Thymus (tissue), 14 donors: ENCODE measurements at places on chromosomes 1 and 21.

DNA sequence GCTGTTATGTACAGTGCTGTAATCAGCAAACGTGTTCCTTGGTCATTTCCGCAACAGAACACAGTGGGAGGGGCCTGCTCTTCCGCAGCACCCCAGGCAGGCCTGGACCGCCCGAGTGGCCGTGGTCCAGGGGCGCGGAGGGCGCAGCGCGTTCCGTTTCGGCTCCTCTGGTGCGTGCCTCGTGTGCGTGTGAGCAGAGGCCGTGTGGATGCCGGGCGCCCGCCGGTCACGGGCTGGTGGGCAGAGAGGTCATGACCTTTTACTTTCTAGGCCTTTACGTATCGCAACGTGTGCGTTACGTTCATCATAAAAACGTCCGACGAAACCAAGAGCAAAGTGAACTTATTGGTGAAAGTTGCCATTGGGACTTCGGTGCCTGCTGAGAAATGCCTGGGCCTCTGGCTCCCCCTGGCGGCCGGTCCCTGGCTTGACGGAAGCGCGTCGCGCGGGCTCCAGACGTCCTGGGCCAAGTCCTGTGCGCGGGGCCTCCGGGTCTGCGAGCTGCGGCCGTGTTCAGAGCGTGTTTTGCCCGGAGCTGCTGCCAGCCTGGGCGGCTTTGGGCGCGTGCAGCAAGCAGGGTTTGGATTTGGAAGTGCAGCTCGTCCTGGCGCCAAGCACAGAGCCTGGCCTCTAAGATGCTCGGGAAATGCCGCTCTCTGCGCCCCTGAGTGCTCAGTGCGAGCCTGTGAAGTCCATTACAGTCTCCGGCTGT is 34.4 kb downstream of the COL18A1 start:
- peak; percentile 75 for DNase-seq

- DNase-seq, result no peak
Measured at GRCh38 chr1:3495776-3496745, 41.6 kb downstream of the ARHGEF16 start.

GRCh38 chr1:160438935-160439334 is 38.6 kb downstream of the VANGL2 start:
- no peak for DNase-seq

- no peak for DNase-seq
Measured at GRCh38 chr1:225435957-225436392, 8.1 kb upstream of the LBR start.

GRCh38 chr1:8598783-8599182 is 218.7 kb downstream of the RERE start:
- DNase-seq, result no peak

DNA sequence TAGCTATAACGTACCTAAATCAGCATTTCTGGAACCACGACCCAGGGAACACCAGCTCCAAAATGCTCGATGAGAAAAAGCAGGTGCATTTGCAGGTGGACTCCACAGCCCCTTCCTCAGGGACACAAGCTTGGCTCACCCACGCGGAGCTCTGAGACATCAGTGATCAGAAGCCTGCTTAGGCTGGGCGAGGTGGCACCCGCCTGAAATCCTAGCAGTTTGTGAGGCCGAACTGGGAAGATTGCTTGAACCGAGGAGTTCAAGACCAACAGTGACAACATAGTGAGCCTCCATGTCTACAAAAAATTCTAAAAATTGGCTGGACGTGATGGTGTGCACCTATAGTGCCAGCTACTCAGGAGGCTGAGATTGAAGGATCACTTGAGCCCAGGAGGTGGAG is 2.5 kb upstream of the TSPEAR start:
- no peak for DNase-seq
